ENCODE measurements at places on chromosomes 5 and 9.
A peak's percentile ranks its signal among the peaks of the same experiment; 100 is the strongest.

DNA sequence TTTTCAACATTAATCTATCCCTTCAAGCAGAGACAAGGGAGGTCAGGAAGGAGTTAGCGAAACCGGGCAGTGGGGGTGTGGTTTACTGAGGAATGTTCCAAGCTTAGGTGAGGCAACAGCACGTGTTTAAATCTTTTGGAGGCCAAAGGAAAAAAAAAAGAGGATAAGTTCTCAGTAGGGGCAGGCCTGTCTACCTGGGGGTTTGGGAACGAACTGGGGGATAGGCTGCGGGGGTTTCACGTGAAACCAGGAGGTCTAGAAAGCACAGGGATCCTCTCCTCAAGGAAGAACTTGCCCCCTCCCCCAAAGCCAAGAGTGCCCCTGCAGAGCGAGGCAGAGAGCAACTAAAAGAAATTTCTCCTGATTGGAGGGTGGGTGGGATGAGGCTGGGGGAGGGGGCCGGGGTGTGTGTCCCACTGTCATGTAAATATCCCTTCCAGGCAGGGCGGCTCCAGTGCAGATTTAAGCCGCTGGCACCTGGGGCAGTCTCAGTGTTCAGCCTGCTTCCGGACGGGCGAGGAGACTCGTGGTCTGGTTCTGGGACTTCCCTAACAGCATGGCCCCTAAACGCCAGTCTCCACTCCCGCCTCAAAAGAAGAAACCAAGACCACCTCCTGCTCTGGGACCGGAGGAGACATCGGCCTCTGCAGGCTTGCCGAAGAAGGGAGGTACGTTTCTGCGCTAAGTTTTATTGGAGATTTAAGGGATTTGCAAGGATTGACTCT, 5.5 kb upstream of the SET start:
- no peak for DNase-seq

DNA sequence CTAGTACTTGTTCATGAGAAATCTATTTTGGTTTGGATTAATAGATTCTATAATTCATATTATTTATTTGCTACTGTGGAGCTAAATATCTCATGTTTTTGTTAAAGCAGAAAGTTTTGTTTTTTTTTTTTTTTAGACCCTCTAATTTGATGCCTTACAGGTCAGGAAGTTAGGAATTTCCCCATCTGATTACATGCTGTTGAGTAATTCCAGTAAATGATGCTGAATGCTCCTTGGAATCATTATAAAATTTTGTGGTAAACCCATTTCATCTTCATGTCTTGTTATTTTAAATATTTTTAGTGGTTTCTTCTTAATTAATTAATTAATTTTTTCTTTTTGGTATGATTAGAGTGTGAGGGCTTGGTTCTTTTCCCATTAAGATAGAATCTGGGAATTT, 35.6 kb downstream of the NNT start:
- no peak for DNase-seq

GRCh38 chr9:76090330-76090729, 199.9 kb downstream of the PCSK5 start:
- no peak for DNase-seq

DNA sequence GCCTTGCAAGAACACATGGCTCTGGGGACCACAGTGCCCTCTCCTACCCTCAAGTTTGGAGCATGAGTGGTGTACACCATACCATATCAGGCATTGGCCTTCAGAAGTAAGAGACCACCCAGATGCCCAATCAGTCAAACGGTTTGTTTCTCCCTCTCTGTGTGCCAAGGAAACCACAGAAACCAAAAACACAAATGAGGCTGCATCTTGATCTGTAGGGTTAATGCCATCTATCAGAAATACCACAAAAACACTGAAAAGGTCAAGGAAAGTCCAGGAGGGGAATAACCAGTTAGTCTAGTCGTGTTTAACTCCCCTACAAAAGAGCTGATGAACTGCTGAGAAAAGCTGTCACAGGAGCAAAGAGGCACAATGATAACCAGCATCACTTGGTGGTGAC, 78.4 kb downstream of the INSYN2B start:
- DNase-seq = no peak

- no peak for DNase-seq
Observed at GRCh38 chr5:5155617-5156016, 15.5 kb downstream of the ADAMTS16 start.

DNA sequence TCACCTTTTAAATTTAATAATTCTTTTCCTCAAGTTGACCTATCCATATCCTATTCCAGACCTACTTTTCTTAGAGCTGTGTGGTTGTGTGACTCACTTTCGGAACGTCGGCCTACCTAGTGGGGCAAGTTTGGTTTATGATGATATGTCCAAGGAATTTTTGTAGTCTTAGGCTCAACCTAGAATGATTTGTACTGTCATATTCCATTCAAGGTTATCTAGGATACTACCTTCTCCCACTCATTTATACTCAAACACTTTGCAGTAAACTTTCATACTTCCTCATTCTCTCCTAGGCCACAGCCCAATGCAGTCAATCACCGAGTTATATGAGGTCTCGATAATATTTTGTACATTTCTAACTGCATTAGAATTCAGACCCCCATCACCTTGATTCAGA, 61.9 kb downstream of the PIK3R1 start:
- DNase-seq = peak; percentile 92

GRCh38 chr9:113709721-113710120, 166.4 kb upstream of the ZNF618 start:
- DNase-seq = no peak

- no peak for DNase-seq
Observed at GRCh38 chr5:89015409-89015808, 132.4 kb upstream of the MEF2C start.

DNA sequence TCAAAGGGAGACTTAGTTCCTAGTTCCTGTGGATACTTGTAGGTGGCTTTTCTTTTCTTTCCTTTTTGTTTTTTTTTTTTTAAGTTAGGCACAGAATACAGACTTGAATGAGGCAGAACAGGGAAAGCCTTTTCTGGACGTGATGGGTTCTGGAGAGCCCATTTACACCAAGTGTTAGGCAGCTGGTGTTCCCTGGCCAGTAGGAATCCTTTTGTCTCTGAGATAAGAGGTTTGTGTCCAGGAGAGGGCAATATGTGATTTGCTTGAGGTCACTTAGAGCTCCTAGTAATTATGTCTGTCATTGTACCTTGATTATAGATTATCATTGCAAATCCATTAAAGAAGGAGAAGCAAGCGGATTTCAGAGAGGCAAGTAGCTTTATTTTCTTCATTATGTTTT, 9.1 kb downstream of the MEGF10 start:
- no peak for DNase-seq

- DNase-seq = no peak
Observed at GRCh38 chr5:90911169-90911568, 352.6 kb downstream of the ADGRV1 start.

- no peak for DNase-seq
Observed at GRCh38 chr9:132031467-132032237, 48.0 kb downstream of the MED27 start.

- no peak for DNase-seq
Observed at GRCh38 chr9:112311497-112311896, 21.9 kb downstream of the PTBP3 start.

GRCh38 chr9:107112707-107113243, 170.3 kb upstream of the RAD23B start:
- no peak for DNase-seq

GRCh38 chr9:109469646-109470358, 28.3 kb downstream of the PTPN3 start:
- DNase-seq = peak; percentile 66

DNA sequence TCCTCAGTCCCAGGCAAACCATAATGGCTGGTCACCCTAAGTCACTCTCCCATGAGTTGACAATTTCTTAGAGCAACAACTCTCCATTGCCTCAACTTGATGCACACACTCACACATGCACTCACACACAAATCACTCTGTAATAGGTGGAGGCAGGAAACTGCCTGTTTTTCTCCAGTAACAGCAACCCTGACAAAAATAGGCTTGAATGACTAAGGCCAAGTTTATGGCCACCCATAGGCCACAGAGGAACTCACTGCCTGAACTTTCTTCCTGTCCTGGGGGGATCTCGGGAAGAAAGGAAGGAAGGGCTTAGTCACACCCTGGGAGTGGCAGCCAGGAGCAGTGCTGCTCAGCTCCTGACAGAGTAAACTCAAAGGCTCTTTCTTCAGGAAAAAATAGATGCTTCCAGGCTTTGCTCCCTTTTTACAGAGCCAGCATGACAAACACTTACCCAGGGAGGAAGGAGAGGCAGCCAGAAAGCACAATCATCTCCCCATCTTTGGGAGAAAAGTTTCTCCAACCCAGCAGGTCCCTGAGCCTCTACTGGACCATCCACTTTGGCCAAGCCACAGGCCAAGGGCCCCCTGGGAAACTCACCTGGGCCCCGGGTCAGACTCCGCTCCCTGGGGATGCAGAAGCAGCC, 368 bp downstream of the SH3TC2 start:
- peak; percentile 77 for DNase-seq

DNA sequence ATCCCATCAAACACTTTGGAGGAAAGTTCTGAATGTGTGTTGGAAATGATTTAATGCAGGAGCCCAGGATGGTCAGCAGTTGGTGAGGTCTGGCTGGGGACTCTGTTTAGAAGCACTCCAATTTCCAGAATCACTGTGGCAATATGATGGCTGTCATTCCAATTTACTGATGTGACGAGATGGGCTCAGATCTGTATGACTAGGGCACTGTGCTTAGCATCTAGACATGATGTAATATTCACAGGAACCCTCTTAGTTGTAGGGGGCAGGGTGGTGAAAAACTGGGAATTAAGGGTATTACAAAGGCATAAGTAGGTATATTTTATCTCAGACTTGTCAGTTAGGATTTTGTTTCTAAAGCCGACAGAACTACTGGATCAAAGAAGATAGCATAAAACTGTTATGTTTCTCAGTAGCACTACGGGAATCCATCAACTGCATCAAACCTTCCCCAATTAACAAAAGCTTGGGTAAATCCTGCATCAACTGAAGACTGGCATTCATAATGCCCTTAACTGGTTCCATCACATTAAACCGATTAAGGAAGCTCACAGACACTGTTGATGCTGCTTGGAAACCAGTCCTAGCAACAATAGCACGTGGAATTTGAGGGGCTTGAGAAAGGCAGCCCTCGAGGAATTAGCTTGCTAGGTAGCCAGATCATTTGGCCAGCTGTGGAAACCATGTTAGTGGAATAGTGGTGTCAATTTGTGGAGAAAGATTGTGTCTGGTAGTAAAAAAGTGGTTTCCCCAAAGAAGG, 86.1 kb downstream of the SV2C start:
- DNase-seq = no peak

DNA sequence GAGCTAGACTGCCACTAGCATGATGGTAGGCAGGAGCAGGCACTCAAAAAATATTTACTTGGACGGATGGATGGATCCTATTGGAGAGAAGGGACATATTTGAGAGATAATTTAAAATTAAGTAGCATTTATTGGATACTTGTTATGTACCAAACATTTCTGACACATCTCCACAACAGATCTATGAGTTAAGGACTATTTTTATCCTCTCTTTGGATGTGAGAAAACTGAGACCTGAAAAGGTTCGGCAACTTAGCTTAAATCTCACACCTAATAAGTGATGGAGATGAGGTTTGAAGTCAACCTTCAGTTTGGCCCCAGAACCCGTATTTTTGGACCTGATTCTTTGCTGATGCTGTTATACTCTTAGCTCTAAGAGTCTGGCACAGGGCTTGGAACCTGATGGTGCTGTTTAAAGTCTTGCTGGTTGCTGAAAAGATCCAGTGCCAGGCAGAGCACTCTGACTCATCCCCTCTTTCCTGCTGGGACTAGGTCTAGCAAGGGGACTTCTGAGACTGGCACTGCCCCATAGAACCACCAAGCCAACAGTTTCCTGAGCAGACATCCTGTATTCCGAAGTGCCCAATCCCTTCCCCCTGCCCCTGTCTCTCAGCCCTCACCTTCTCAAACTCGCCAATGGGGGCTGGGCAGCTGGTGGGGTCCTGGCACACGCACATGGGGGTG, 15.6 kb downstream of the SPARC start:
- DNase-seq = no peak

- DNase-seq = no peak
Observed at GRCh38 chr5:35762368-35762767, 94.3 kb upstream of the IL7R start.

DNA sequence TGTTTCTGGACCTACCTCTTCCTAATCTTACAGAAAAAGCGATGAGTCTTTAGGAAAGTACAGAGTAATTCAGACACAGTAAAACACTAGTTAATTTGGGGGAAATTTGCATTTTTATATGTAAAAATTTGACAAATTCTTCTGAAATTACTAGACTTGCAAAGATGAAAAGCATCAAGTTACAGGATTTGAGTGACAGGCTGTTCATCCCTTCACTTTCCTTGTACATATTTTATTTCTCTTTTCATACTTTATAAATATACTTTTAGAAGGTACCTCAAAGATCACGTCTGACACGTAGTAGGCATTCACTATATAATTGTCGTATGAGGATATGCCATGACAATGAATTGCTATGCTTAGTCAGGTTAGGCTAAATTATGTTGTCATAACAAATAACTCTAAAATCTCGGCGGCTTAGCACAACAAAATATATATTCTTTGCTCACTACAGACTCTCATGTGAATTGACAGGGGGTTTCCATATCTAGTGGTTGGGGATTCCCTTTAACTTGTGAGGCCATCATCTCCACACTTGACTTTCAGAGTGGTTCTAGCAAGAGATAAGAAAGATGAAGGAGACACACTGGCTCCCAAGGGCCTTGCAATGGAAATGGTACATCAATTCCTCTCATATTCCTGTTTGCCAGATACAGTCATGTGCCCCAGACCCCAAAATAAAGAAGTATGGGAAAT, 154.1 kb upstream of the TUT7 start:
- DNase-seq = no peak

- DNase-seq = no peak
Observed at GRCh38 chr5:177306674-177307543, 3.3 kb downstream of the PRELID1 start.

GRCh38 chr9:127262602-127263001, 2.0 kb upstream of the GARNL3 start:
- DNase-seq = no peak

- no peak for DNase-seq
Observed at GRCh38 chr9:108586471-108587139, 269.2 kb downstream of the ACTL7B start.

- DNase-seq = no peak
Observed at GRCh38 chr9:99614341-99614740, 207.3 kb upstream of the NR4A3 start.

- peak; percentile 44 for DNase-seq
Observed at GRCh38 chr5:131417240-131417869, 153.5 kb downstream of the CDC42SE2 start.

DNA sequence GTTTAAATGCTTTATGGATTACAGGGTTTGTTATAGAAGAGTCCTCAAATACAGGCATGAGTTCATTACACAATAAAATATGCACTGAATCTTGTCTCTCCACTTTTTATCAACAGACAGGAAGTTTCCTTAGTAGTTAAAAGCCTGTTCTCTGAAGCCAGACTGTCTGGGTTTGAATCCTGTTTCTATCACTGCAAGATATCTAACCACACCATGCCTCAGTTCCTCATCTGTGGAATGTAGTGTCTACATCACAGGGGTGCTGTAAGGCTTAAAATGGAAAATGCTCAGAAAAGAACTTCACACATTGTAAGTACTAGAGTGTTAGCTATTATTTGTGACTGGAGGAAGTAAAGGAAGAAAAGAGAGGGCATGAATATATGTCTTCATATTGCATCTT, 9.3 kb downstream of the LIX1 start:
- DNase-seq = peak; percentile 66

GRCh38 chr5:158816011-158816696, 283.6 kb downstream of the EBF1 start:
- DNase-seq = peak; percentile 10

- DNase-seq = peak; percentile 41
Observed at GRCh38 chr5:54993318-54993717, 7.9 kb upstream of the ESM1 start.

Measured in astrocyte (in vitro differentiated cells and primary cell).